Activated CD4-positive, alpha-beta T cell treated with anti-CD3 and anti-CD28 coated beads, Interleukin-2, amount 10 ng/mL, durations not matched to agents 7 days and 5 days (primary cell): ENCODE measurements at places on chromosomes 1 and 21. TPM values are rescaled to one million over a fixed set of nuclear protein-coding genes. Genes with fewer than 3 reads are reported as not detected.

- H3K27ac ChIP-seq: no peak overlapping the region
- H3K36me3 ChIP-seq: peaks cover 34% of the 10 kb centered on the region
- H3K4me1 ChIP-seq: peaks cover 30% of the 10 kb centered on the region
- H3K27me3 ChIP-seq: no peaks in the 10 kb centered on the region
These were observed 3.0 kb downstream of the HECTD3 start for GRCh38 chr1:45008076-45008475.

HES3 gene
- total RNA-seq: not detected

DNA sequence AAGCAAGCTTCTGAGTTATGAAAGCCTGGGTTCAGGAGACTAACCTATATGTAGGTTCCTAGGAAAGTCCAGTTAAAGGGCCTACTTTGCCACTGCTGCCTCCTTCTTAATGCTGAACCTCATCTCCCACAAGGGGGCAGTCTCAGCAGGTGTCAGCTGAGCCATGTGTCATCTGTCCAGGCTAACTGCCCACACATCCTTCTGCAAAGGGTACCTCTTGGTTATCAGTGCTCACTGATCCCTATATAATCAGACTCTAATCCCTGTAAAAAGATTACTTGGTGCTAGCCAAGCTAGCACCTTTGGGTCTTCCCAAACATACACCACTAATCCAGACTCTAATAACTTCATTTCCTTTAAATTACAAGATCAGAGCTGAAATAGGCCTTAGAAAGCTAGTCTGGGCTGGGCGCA, 9.0 kb downstream of the PRDX1 start:
- peaks cover 15% of the 10 kb centered on the region for H3K4me1 ChIP-seq
- DNase-seq: peak; percentile 74
- no peak overlapping the region for H3K4me3 ChIP-seq
- peaks cover 68% of the 10 kb centered on the region for H3K36me3 ChIP-seq

GRCh38 chr1:45721207-45721606, 29.2 kb downstream of the IPP start:
- H3K27me3 ChIP-seq: no peaks in the 10 kb centered on the region
- DNase-seq: no peak
- no peak overlapping the region for H3K4me3 ChIP-seq

GRCh38 chr1:8460784-8461183, 142.9 kb downstream of the SLC45A1 start:
- peaks cover 51% of the 10 kb centered on the region for H3K4me1 ChIP-seq
- no peak overlapping the region for H3K4me3 ChIP-seq
- no peak overlapping the region for H3K27ac ChIP-seq
- DNase-seq: no peak
- no peaks in the 10 kb centered on the region for H3K27me3 ChIP-seq

GRCh38 chr1:20109223-20109856, 10.0 kb downstream of the PLA2G2D start:
- H3K27me3 ChIP-seq: peaks cover 4% of the 10 kb centered on the region
- no peaks in the 10 kb centered on the region for H3K36me3 ChIP-seq
- H3K27ac ChIP-seq: no peak overlapping the region
- H3K4me1 ChIP-seq: no peaks in the 10 kb centered on the region
- no peak for DNase-seq

CACNA1E gene
- not detected for total RNA-seq

GRCh38 chr1:24895511-24895910, 34.6 kb downstream of the RUNX3 start:
- H3K27me3 ChIP-seq: peaks cover 7% of the 10 kb centered on the region
- peaks cover 22% of the 10 kb centered on the region for H3K36me3 ChIP-seq
- H3K4me3 ChIP-seq: no peak overlapping the region
- H3K27ac ChIP-seq: no peak overlapping the region
- no peak for DNase-seq

DNA sequence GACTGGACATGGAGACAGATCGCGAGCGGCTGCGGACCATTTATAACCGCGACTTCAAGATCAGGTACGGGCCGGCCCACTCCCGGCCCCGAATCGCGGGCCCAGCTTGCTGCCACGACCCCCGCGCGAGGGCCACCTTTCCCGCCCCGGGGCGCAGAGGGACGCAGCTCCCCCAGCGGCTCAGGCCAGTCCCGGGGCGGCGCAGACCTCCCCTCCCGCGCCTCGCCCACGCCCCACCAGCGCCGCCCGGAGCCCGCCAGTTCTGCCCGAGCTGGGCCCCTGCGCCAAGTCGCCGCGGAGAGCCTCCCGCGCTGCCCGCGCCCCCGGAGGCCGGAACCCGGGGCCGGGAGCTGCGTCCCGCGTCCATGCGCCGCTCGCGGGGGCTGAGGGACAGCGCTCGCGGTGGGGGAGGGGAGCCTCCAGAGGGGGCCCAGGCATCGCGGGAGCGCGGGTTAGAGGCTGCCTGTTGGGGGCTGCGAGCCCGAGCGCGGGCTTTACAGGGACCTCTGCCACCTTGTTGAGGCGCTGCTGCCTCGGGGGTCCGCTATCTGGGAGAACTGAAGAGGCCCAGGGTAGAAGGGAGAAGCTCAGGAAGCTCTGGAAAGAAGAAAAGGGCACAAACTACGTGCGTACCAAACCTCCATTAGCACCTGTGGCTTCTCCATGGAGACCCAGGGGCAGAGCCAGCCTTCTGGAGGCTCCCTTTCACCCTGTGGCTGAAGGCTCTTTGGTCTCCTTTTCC, 698 bp downstream of the MOV10 start:
- H3K36me3 ChIP-seq: peaks cover 46% of the 10 kb centered on the region
- H3K27ac ChIP-seq: peak overlapping the region; percentile 97
- no peaks in the 10 kb centered on the region for H3K27me3 ChIP-seq
- peak overlapping the region; percentile 91 for H3K4me3 ChIP-seq

- H3K4me1 ChIP-seq: peaks cover 46% of the 10 kb centered on the region
- H3K27me3 ChIP-seq: peaks cover 30% of the 10 kb centered on the region
- DNase-seq: peak; percentile 23
- H3K4me3 ChIP-seq: peak overlapping the region; percentile 90
- peaks cover 24% of the 10 kb centered on the region for H3K36me3 ChIP-seq
These were observed 665 bp downstream of the EFHD2 start for GRCh38 chr1:15410223-15410883.

TYW3 gene
- total RNA-seq: 19.0 TPM

- H3K4me3 ChIP-seq: no peak overlapping the region
- H3K4me1 ChIP-seq: no peaks in the 10 kb centered on the region
These were observed 36.8 kb downstream of the FMO3 start for GRCh38 chr1:171127501-171127900.

DNA sequence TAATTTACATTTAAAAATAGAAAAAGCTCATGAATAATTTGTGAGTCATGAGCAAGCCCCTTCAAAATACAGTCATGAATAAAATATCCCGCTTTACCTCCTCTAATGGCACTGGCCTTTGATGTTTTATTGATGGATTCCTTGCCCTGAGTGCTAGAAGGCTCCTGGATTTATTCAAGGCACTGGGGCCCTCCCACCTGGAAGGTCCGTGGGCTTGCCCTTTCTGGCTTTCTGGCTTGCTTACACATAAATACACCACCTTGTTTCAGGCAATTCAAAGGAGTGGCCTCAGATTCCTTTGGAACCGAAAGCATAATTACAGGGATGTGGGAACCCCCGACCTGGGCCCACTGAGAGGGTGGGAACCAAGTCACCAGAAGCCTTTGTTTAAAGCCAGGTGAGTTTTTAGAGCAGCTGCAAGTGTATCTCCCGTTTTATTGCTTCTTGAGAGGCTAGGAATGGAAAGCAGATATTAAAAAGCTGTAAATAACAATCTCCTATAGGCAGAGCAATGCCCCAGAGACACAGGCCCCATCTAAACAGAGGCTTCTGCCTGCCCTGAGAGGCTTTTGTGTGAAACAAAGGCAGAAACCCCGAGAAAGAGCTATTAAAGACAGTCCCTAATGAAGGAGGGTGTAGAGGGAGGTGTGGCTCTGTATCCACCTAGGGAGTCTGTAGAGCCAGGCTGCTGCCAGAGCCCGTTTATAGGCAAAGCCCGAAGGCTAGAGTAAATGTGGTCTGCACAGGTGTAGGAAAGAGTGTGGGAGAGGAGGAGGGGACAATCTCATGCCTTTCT, 126.4 kb downstream of the FAM78B start:
- DNase-seq: no peak
- no peaks in the 10 kb centered on the region for H3K36me3 ChIP-seq
- H3K4me1 ChIP-seq: no peaks in the 10 kb centered on the region
- peak overlapping the region; percentile 33 for H3K27ac ChIP-seq
- no peak overlapping the region for H3K4me3 ChIP-seq

TAS1R3 gene
- 3.1 TPM for total RNA-seq

JTB gene
- total RNA-seq: 111 TPM

- H3K27ac ChIP-seq: peak overlapping the region; percentile 28
- peaks cover 92% of the 10 kb centered on the region for H3K4me1 ChIP-seq
- no peak for DNase-seq
- H3K4me3 ChIP-seq: no peak overlapping the region
- no peaks in the 10 kb centered on the region for H3K27me3 ChIP-seq
These were observed 10.5 kb downstream of the LDLRAP1 start for GRCh38 chr1:25553749-25554429.

OR2T11 gene
- total RNA-seq: not detected

DNA sequence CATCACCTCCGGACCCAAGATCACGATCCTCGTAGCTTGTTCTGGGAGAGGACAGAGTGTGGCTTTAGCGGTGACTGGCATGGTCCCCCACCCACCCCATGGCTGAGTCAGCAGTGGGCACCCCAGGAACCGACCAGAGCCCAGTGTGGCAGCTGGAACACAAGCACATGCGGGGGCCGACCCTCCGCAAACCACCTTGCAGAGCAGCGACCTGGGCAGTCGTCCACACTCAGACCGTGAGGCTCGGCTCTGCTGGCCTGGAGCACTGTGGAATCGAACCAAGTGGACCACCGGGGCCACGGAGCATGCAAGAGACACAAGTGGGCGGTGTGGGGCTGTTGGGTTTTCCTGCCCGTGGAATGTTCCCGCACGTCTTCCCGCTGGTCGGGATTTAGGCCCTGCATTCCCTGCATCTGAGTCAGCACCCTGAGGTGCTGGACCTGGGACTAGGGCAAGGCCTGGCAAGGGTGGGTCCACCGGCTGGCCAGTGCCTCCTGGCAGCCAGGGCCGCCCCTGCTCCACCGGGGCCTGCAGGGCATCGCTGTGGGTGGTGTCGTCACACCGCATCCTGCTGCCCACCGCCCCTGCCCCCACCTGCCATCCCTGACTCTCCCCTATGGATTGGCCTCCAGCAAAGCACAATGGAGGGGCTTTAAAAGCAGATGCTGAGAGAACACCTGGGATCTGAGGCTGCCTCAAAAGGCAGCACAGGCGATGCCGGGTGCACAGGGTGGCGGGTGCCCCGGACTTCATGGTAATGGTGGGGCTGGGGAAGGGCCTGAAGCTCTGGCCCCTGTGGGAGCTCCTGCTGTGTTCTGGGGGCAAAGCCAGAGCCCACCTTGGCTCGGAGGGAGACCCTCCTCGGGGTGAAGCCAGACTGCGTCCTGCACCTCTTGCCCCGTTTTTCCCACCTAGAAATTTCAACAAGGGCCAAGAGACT, 18.5 kb downstream of the MORN1 start:
- H3K4me1 ChIP-seq: no peaks in the 10 kb centered on the region
- DNase-seq: no peak
- no peaks in the 10 kb centered on the region for H3K36me3 ChIP-seq
- H3K27me3 ChIP-seq: no peaks in the 10 kb centered on the region
- H3K27ac ChIP-seq: no peak overlapping the region

GRCh38 chr1:100528871-100529270, 9.1 kb upstream of the GPR88 start:
- H3K4me3 ChIP-seq: no peak overlapping the region
- DNase-seq: no peak
- H3K4me1 ChIP-seq: peaks cover 30% of the 10 kb centered on the region
- H3K27ac ChIP-seq: no peak overlapping the region

GRCh38 chr1:90282811-90283210, 287.9 kb downstream of the ZNF326 start:
- H3K4me1 ChIP-seq: no peaks in the 10 kb centered on the region
- DNase-seq: no peak
- H3K36me3 ChIP-seq: no peaks in the 10 kb centered on the region
- no peak overlapping the region for H3K27ac ChIP-seq
- H3K27me3 ChIP-seq: no peaks in the 10 kb centered on the region

- no peak for DNase-seq
- H3K27me3 ChIP-seq: peaks cover 5% of the 10 kb centered on the region
- no peaks in the 10 kb centered on the region for H3K36me3 ChIP-seq
- no peak overlapping the region for H3K27ac ChIP-seq
- no peak overlapping the region for H3K4me3 ChIP-seq
These were observed 117.4 kb upstream of the RAB3GAP2 start for GRCh38 chr1:220389634-220390033.
